ENCODE measurements at places on chromosomes 5 and 9. TPM values are rescaled to one million over a fixed set of nuclear protein-coding genes. Genes with fewer than 3 reads are reported as not detected.

Gene PCDHGA8
- total RNA-seq = 2.6 TPM

Gene LPAR1
- 5.6 TPM for total RNA-seq

- peaks cover 5% of the 10 kb centered on the region for H3K27me3 ChIP-seq
- no peak for DNase-seq
- peaks cover 12% of the 10 kb centered on the region for H3K36me3 ChIP-seq
- H3K4me3 ChIP-seq = no peak overlapping the region
- H3K27ac ChIP-seq = no peak overlapping the region
Observed at GRCh38 chr9:79577969-79578723, 6.4 kb downstream of the TLE4 start.

Gene ADAMTS12
- total RNA-seq = 9.8 TPM

DNA sequence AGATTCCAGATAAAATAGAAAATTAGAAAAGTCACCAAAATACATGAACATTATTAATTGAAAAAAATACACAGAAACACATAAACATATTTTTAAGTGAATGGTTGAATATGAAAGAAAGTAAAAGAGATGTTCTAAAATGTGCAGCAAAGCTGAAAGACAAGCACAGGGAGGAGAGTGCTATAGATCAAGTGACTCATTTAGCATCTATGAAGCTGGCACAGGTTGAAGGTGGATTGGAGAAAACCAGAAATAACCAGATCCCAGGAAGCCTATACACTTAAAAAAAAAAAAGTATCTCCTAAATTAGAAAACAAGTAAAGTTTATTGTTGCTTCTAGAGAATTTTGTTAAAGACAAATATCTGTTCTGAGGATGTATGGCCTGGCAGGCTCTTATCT lies 338.9 kb downstream of the CDH12 start:
- peaks cover 2% of the 10 kb centered on the region for H3K4me1 ChIP-seq
- no peaks in the 10 kb centered on the region for H3K36me3 ChIP-seq
- no peak overlapping the region for H3K4me3 ChIP-seq

DNA sequence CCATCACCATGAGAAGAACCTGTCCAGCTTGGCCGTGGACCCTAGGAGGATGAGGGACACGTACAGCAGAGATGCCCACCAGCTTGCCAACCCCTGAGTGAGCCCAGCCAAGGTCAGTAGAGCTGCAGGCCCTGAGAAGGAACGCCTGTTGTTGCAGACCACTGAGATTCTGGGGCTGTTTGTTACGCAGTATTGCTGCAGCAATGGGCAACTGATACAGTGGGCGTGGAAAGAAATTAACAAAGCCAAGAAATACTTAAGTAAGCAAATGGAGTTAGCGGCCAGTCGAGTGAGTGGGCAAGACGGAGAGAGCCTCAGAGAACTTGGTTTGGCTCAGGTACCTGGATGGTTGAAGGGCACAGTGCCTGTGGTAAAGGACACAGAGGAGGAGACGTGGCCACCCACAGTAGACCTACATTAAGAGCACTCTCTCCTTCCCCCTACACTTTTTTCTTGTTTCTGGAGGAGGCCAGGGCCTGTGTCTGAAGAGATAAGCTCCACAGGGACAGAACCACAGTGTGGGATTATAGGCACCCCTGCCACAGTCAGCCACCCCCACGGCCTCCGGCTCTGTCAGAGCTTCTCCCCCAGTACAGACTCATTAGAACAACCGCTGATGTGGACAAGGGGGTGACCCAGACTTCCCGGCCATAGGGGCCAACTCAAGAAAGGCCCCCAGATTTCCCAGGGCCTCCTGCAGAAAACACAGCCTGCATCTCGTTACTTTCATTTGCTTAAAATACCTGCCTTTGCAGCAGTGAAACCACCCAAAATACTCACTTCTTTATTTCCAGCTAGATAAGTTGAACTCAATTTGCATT lies 40.1 kb upstream of the GRHPR start:
- peaks cover 5% of the 10 kb centered on the region for H3K36me3 ChIP-seq
- no peak for DNase-seq
- peaks cover 1% of the 10 kb centered on the region for H3K27me3 ChIP-seq
- H3K27ac ChIP-seq = no peak overlapping the region
- H3K4me3 ChIP-seq = no peak overlapping the region

- peaks cover 7% of the 10 kb centered on the region for H3K27me3 ChIP-seq
- no peak for DNase-seq
- no peak overlapping the region for H3K4me3 ChIP-seq
- H3K27ac ChIP-seq = no peak overlapping the region
- H3K36me3 ChIP-seq = no peaks in the 10 kb centered on the region
Observed at GRCh38 chr5:35924122-35924949, 14.1 kb downstream of the CAPSL start.

DNA sequence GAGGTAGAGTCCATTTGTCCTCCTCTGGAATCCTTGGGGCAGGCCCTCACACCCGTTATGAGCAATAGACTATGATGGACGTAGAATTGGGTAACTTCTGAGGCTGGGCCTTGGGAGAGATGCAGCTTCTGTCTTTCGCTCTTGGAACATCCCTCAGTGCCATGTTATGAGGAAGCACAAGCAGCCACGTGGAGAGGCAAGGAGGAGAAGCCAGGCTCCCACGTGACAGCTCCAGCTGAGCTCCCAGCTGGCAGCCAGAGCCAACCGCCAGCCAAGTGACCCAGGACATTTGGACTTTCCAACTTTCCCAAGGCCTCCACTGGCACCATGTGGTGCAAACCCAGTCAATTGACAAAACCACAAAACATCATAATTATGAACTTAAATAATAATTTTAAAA lies 43.0 kb upstream of the BOD1 start:
- peaks cover 2% of the 10 kb centered on the region for H3K27me3 ChIP-seq
- H3K27ac ChIP-seq = no peak overlapping the region
- no peak overlapping the region for H3K4me3 ChIP-seq
- no peaks in the 10 kb centered on the region for H3K36me3 ChIP-seq
- peaks cover 6% of the 10 kb centered on the region for H3K4me1 ChIP-seq

Gene PPIP5K2
- total RNA-seq = 66.3 TPM

Gene FBXL7
- 63.8 TPM for total RNA-seq

Gene CD72
- 2.4 TPM for total RNA-seq

- H3K36me3 ChIP-seq = no peaks in the 10 kb centered on the region
- no peak overlapping the region for H3K4me3 ChIP-seq
- H3K27me3 ChIP-seq = no peaks in the 10 kb centered on the region
- no peak overlapping the region for H3K27ac ChIP-seq
Observed at GRCh38 chr9:92455217-92455616, 27.1 kb downstream of the ASPN start.

Gene WNT8A
- total RNA-seq = 0.69 TPM

DNA sequence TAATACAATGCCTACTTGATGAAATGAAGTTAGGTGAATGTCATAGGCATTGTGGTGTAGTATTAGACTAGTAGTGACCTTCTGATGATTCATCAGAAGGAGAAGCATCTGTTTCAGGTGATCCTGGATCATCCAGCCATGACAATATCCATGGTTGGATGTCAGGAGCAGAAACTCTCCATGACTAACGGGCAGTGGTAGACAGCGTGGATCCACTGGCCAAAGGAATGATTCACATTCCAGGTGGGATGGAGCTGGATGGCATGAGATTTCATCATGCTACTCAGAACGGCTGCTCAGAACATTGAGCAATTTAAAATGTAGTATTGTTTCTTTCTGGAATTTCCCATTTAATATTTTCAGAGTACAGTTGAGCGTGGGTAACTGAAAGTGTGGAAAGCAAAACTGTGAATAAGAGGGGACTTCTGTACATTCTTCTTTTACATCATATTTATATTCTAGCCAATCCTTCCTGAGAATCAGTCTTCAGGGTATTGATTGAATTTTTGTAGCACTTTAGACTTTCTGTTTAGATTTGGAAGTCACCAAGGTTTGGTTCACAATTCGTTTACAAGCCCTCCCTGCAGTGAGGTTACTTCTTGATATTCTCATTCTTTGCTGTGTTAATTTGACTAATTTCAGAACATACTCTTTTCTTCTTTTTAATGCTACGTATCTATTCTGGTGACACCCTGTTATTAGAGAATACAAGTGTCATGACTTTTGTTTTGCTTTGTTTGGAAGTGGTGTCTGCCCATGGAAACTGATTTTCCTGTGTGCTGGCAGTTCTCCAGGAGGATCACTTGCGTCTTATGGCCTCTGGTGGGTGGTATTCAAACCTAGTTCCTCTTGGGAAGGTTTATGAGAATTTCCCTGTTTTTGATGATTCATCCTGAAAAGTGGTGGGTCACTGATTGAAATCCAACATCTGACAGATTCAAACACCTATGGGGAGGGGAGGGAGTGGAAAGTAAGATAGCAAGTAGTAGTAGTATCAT lies 12.2 kb upstream of the CLINT1 start:
- H3K4me1 ChIP-seq = peaks cover 3% of the 10 kb centered on the region
- no peaks in the 10 kb centered on the region for H3K36me3 ChIP-seq
- no peak overlapping the region for H3K27ac ChIP-seq
- DNase-seq = no peak

- no peak for DNase-seq
- H3K27ac ChIP-seq = no peak overlapping the region
- no peak overlapping the region for H3K4me3 ChIP-seq
- H3K27me3 ChIP-seq = peaks cover 8% of the 10 kb centered on the region
- no peaks in the 10 kb centered on the region for H3K36me3 ChIP-seq
Observed at GRCh38 chr5:15384581-15384980, 115.4 kb upstream of the FBXL7 start.

DNA sequence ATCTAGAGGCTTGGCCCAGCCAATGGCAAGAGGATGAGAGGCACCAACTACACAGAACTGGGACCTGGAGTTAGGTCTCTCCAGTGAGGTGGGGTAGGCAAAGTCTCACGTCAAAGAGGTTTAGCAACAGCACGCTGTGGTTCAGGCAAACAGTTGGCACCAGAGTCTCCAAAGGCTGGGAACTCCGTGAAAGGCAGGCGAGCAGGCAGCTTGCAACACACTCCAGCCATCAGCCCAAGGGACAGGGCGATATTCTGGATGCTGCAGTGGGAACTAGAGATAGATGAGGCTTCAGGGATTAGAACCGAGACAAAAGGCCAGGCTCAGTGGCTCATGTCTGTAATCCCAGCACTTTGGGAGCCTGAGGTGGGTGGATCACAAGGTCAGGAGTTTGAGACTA lies 129.1 kb downstream of the PDZD2 start:
- H3K27ac ChIP-seq = no peak overlapping the region
- H3K27me3 ChIP-seq = peaks cover 2% of the 10 kb centered on the region
- no peak for DNase-seq
- H3K36me3 ChIP-seq = peaks cover 13% of the 10 kb centered on the region

- no peaks in the 10 kb centered on the region for H3K4me1 ChIP-seq
- H3K27me3 ChIP-seq = no peaks in the 10 kb centered on the region
- no peaks in the 10 kb centered on the region for H3K36me3 ChIP-seq
- H3K27ac ChIP-seq = no peak overlapping the region
- no peak overlapping the region for H3K4me3 ChIP-seq
- DNase-seq = no peak
Observed at GRCh38 chr5:148796936-148797335, 29.5 kb upstream of the ADRB2 start.

GRCh38 chr9:86410281-86410680 lies 56.1 kb upstream of the TUT7 start:
- H3K27me3 ChIP-seq = no peaks in the 10 kb centered on the region
- H3K36me3 ChIP-seq = no peaks in the 10 kb centered on the region
- H3K4me1 ChIP-seq = peaks cover 6% of the 10 kb centered on the region
- no peak for DNase-seq
- no peak overlapping the region for H3K4me3 ChIP-seq

Gene SMAD5
- 68.5 TPM for total RNA-seq

Gene PCDH1
- total RNA-seq = 140 TPM

GRCh38 chr5:36836831-36837230 lies 39.7 kb upstream of the NIPBL start:
- H3K27me3 ChIP-seq = no peaks in the 10 kb centered on the region
- no peak overlapping the region for H3K4me3 ChIP-seq
- H3K36me3 ChIP-seq = no peaks in the 10 kb centered on the region
- peak overlapping the region; percentile 74 for H3K27ac ChIP-seq
- peaks cover 12% of the 10 kb centered on the region for H3K4me1 ChIP-seq

- no peak for DNase-seq
- no peak overlapping the region for H3K27ac ChIP-seq
- peaks cover 9% of the 10 kb centered on the region for H3K4me1 ChIP-seq
- no peaks in the 10 kb centered on the region for H3K27me3 ChIP-seq
- H3K36me3 ChIP-seq = peaks cover 57% of the 10 kb centered on the region
- no peak overlapping the region for H3K4me3 ChIP-seq
Observed at GRCh38 chr9:127890053-127890452, 9.3 kb downstream of the ST6GALNAC6 start.

Gene TMEM267
- total RNA-seq = 6.8 TPM

Gene EPB41L4A
- 50.6 TPM for total RNA-seq

Measured in endothelial cell (in vitro differentiated cells).